Hepatic stellate cell (primary cell): ENCODE measurements at places on chromosomes 1 and 21.

GRCh38 chr1:67031859-67032247 lies 22.1 kb downstream of the SLC35D1 start:
- DNase-seq = no peak

DNA sequence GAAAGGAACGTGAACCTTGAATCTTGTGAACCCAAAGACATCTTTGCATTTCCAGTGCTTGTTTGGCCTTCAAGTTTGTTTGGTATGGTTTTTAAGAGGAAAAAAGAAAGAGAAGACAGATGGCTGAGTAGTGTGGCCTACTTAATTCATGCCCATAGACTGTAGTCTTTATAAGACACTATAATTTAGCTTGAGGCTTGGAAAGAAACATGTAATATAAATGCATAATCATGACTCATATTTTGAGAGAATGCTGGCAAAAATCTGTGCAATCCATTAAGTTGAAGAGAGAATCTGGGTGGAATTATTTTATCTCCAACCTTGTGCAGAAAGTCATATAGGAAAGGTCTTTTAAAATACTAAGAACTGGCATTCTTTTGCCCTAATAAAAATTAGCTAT lies 179.3 kb downstream of the SIPA1L2 start:
- no peak for DNase-seq

- DNase-seq = peak; percentile 31
Measured at GRCh38 chr1:15966081-15966955, 9.6 kb downstream of the ZBTB17 start.

- DNase-seq = peak; percentile 46
Measured at GRCh38 chr1:39086865-39087409, 60.8 kb downstream of the NDUFS5 start.

- DNase-seq = no peak
Measured at GRCh38 chr1:99546432-99547416, 99.2 kb upstream of the PALMD start.
